NCI-H2081 treated with DMSO at 0.1 percent for 48 hours (cell line): ENCODE measurements at places on chromosomes 11 and 22.
A peak's percentile ranks its signal among the peaks of the same experiment; 100 is the strongest.

DNA sequence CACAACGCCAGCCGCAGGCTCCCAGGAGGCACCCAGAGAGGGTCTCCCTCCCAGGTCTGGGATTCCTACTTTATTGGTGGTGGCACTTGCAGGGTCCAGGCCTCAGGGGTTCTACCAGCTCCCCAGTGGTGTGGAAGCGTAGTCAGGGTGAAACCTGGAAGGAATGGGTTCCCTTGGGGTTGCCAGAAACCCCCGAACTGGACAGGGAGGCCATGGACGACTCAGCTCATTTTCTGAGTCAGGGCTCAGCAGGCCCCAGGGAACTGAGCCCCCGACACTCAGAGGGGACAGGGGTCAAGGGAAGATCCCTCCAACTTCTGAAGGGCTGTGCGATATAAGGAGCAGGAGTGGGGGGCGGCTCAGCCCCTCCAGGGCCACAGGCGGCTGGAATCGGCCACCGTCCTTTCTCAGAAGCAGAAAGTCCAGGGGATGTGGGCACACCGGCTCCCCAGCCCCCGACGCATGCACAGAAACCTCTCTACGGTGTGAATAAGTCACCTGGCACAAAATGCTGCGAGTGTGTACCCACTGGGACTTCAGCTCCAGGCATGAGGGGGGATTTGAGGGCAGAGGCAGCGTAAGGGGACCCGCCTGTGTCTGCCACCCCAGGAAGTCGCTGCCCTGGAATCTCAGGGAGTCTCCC is 25.1 kb downstream of the MRGPRG start:
- DNase-seq = no peak

DNA sequence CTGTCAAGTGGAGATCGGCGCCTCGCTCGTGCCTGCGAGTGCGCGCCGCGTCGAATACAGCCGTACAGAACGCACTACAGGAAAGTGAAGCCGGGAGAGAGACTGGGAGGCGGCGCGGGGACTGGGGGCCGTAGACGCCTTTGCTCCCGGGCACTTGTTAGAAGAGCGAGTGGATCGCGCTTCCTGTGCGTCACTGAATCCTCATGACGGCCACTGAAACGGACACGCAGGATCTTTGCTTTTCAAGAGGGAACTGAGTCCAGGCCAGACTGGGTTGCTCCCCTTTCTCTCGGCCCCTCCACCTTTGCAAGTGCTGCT is 314 bp downstream of the RIC8A start:
- DNase-seq = no peak

DNA sequence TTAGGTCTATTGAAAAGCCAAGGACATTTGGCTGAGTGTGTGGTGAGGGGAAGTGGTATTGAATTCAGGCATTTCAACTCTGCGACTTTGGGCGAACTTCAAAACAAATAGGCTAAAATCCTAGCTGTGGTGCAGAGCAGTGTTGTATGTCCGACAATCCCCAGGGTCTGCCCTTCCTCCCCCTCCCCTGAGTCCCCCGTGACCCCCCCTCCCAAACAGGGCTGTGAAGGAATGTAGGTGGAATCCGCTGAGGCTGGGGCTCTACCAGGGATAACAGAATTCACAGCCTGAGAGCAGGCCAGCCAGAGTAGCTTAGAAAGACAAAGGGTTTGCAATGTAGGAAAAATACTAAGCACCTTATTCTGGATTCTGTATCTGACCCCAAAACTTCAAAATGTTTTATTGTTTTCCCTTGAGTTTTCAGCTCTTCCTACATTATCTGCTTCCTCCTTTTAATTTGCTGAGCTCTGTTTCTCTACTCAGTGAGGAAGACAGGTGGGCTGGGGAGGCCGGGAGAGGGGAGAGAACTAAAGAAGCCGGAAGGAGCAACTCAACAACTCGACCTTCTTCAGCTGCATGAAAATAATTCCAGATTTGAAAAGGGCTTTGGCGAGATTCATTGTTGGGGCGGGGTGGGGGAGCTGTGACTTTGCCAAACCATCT is 315.2 kb downstream of the BLID start:
- DNase-seq = no peak

- no peak for DNase-seq
These were observed 169.1 kb downstream of the CADM1 start for GRCh38 chr11:115334932-115335788.

GRCh38 chr22:23849009-23850006 is 8.4 kb upstream of the SLC2A11 start:
- DNase-seq = peak; percentile 39

GRCh38 chr11:94543695-94544645 is at the start of gene FUT4:
FUT4 (plus strand) TSS chr11:94543921; CDS start chr11:94544134, 213 bp downstream.
- DNase-seq = no peak

DNA sequence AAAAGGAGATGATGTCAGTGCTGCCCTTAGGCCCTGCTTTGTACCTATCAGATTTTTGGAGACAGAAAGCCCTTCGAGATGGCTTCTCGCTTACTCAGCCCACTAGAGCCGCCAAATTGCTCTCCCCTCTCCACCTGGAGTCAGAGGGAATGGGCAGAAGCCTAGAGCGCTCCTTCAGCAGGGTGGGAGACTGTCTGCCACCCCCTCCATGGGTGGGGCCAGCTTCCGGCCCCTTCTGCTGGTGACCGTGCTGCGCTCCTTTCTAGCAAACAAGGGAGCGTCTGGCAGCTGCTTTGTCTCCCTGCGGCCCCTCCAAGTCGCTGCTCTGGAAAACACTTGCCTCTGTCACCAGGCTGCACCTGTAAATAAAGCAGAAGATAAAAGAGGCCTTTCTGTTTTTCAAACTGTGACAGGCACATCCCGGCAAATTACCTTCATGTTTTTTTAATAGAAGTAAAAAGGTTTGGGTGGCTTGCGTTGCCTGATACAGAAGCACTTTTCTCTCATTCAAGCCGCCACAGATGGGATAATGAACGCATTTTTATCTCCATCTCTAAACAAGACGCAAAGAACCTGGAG is 145.7 kb upstream of the NECTIN1 start:
- DNase-seq = no peak

DNA sequence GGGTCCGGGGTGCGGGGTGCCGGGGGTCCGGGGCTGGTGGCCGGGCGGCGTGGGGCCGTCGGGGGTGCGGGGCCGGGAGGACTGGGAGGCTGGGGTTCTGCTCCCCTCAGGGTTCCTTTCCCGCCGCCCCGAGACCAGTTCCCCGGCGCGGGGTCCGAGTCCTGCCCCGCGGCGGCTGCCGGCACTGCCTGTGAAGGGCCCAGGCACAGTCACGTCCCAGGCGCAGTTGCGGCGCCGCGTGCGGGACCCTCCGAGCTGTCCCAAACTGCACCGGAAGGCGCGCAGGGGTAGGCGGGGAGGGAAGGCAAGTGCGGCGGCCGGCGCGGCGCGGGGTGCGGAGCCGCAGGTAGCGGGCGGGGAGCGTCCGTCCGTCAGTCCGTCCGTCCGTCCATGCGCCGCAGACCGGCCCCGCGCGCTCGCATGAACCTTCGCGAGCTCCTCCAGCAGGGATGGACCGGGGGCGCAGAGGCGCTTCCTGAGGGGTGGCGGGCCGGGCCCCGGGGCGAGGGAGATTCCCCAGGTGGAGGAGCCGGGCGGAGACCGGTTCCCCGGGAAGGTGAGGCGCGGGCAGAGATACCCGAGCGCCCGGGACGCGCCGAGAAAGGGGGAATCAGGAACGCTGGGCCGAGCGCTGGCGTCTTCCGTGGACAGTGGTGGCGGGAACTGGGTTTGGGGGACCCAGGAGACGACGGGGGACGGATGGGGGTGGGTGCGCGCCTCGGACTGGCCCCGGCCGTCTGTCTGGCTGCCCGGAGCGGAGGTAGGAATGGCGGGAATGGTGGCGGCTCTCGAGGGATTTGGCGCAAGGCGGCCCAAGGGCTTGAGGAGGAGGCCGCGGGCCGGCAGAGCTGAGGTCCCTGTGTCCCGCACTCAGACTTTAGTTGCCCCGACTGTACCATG is 3.1 kb upstream of the ADORA2A start:
- no peak for DNase-seq

DNA sequence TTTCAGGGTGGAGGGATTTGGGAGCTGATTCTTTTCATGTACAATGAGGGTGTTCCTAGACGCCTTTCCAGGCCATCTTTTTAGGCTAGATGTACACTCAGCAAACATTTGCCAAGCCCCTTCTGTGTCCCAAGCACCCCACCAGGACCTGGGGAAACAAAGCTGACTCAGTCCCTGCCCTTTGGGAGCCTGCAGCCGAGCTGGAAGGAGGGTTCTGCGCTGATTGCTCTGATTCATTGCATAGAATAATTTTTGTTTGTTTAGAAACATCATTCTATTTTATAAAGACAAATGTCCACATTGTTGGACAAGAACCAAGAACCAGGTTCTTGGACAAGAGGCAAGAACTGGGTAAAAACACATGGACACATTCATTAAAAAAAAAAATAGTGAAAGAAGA is 16.7 kb downstream of the TP53AIP1 start:
- DNase-seq = no peak

DNA sequence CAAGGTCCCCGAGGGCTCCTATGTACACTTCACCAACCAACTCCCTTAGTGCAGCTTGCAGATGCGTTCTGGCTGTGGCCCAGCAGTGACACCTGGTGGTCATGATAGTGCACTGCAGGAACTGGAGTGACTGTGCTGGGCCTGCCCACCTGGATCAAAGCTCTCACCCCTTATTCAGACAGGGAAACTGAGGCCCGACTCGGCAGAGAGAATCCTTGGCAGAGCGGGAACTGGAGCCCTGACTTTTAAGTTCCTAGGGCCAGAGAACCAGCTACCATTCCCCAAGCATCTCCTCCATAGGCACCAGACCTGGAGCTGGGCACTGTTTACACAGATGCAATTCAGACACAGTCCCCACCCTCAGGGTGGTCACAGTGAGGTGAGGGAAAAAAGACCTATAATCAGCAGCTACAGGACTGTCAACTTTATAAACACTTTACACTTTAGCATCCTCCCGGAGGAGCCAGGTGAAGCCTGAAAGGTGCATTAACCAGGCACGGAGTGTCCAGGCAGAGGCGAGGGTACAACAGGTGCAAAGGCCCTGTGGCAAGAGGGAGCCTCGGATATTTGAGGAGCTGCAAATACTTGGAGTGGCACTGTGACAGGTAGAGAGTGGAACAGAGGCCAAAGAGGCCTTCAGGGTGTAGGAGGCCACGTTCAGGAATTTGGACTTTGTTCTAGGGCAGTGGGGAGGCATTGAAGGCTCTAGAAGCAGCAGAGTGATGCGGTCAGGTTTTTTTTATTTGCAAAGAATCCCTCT is 22.0 kb downstream of the RHBDD3 start:
- DNase-seq = no peak

- DNase-seq = no peak
These were observed 7.5 kb downstream of the GNAZ start for GRCh38 chr22:23077627-23078461.

DNA sequence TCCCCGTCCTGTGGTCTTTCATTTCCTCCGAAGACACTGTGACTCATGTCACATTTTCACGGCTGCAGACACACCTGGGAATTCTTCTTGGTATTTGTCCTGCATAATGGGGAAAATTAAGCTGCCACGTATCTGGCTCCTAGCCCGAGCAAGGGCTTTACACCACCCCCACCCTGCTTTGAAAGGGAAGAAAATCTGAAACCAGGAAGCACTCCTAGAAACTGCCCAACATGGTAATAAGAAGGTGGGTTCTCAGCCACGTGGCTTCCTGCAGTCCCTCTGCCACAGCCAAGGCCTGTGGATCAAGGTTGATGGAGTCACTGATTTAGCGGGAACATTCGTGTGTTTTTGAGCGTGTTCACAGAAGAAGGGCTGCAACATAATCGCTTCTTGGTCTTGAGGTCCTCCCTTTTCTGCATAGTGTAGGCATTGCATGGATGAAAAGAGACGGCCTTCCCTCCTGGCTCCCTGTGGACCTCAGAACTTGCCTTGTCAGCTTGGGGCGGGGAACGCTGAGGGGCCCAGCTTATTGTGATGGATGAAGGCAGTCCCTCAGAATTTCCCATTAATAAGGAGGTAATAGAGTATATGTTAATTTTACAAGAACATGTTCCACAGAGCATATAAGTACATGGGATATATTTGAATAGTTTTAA is 292.0 kb downstream of the NTM start:
- no peak for DNase-seq

DNA sequence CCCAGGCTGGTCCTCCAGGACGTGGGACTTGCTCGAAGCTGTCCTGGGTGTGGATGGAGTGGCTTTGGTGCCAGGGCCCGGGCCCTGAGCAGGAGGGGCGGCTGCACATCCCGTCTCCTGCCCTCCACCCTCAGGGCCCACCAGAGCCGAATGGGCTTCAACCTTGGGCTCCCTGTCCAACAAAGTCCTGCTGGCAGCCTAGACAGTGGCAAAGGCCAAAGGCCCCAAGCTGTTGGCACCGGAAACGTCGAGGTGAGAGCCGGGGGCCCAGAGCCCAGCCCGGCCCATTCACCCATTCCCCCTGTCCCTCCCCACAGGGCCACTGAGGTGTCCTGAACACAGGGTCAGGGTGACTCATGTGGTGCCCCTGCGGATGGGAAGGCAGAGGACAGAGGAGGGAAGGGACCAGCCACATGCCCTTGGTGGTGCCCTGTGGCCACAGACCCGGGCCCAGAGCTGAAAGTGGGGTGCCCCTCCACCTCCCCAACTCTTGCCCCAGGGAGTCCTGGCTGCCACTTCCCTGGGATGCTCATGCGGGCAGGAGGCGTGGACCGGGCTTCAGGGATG is 9.1 kb downstream of the TSPAN32 start:
- DNase-seq = no peak

DNA sequence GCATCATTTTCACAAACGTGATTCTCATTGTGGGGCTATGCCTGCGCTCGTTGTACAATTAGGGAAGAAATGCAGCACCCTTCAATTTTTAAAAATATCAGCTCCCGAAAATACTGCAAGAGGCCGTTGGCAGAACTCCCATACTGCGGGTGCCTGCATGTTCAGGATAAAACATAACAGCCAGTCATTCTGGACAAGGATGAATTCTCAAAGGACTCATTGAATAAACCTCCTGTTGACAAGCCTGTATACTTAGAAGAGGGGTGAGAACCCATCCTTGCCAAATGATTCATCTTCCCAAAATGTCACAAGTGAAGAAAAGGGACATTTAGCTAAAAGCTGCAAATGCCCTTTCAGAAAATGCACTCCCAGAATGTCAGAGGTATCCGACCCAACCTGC is 141.9 kb downstream of the CSNK2A3 start:
- DNase-seq = no peak

GRCh38 chr11:93248602-93249001 is 50.8 kb upstream of the SLC36A4 start:
- no peak for DNase-seq
